Hepatic stellate cell (primary cell): ENCODE measurements at places on chromosomes 3 and 15.
A peak's percentile ranks its signal among the peaks of the same experiment; 100 is the strongest.

GRCh38 chr15:50971542-50971941 lies 63.1 kb downstream of the AP4E1 start:
- no peak for DNase-seq

- DNase-seq = no peak
These were observed 263.8 kb upstream of the UBE2E2 start for GRCh38 chr3:22939349-22939748.

DNA sequence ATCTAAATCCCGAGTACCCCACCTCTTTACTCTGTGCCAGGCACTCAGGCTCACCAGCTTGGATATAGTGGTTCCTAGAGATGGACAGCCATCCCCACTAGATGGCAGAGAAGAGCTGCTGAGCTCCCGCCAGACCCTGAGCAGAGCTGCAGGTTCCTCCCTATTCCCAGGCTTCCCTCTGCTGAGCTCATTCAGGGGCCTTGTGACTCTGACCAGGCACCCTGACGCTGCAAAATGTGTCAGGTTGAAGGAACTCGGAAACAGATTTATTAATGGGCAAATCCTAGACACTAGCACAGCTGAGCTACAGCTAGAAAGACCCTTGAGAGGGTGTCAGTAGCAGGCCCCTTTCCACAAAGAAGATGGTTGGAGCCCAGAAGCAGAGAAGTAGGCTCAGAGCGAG lies 38.2 kb upstream of the RHO start:
- DNase-seq = peak; percentile 94

DNA sequence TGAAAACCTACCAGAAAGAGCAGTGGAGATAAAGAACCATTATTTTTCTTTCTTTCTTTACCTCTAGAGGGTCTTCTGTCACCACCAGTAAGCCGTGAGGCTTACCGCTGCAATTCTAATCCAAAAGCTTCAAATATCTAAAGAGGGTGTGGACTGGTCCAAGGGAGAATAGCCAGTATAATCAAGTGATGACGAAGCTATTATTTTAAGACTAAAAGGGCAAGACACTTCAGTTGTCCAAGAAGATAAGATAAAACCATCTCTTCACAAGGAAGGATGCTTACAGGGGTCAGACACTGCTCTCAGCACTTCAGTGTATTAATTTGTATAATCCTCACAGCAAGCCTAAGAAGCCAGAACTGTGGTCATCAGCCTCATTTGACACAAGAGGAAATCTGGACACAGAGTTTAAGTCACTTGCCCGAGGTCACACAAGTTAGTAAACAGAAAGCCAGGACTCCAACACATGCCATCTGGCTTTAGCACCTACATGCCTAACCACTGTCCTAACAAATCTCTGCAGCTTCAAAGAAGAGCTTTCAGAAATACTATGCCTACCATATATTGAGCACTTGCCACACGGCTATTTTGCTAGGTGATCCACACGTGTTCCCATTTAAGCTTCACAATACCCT lies 14.6 kb downstream of the HDC start:
- no peak for DNase-seq

DNA sequence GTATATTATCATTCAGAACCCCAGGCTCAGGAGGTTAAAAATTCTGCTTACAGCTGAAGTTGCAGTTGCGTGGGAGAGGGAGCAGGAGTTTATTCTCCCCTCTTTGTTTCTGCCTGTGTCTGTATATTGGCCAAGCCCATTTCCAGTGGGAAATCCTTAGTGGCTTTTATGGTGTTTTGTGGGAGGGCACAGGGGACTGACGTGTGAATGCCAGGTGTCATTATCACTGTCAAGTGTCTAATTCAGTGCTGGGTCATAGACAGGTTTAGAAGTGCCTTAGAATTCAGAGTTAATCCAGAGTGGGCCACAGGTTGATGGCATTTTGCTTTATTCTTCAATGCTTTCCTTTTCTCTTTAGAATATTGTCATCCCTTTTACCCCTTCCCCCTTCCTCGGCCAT lies 33.4 kb downstream of the SLCO3A1 start:
- DNase-seq = no peak

DNA sequence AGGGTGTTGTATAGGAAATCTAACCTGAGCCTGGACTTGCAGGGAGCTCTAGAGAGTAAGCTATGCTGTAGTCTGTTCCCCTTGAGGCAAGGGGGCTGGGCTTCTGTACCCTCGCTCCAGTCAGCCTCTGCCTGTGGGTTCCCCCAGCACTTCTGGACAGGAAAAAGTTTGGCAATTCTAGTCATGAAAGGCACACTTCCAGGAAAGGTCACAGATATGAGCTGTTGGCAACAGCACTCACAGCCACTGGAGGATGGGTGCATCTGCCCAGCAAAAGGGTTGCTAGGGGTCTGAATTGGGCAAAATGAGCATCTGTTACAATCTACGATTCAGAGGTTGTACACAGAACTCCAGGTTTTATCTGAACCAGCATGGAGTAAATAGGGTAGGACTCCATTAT lies 281.2 kb downstream of the ERC2 start:
- no peak for DNase-seq

DNA sequence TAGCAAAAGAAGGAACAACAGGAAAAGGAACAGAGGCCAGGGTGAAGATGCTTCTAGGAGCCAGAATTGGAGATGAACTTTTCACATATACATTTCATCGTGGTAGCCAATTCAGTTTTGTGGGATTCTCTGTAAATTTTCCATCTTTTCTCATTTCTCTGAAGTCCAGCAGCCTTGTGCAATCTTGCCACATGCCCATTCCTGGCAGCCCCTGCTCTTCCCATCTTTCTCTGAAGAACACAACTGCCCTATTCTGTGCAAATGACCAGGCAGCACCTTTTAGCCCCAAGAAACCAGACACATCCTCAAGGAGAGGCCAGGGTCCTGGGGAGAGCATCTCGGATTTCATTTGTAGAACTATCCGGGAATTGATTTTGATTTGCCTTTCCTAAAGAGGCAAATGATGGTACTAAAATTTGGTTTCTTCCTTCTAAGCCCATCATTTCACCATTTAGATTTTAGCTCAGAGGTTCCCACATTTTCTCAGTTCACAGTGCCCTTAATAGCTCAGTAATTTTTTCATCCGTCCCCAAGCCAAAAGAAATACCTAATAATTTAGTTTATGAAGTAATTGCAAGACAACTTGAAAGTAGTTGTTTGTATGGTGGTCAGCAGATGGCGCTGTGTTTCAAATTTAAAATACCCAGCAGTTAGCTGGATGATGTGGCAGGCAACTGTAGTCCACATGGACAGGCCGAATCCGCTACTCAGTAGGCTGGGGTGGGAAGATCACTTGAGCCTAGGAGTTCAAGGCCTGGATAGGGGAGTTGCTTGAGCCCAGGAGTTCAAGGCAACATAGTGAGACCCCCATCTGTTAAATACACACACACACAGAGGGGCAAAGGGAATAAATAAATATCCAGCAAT lies 61.3 kb upstream of the ACKR4 start:
- DNase-seq = peak; percentile 53

DNA sequence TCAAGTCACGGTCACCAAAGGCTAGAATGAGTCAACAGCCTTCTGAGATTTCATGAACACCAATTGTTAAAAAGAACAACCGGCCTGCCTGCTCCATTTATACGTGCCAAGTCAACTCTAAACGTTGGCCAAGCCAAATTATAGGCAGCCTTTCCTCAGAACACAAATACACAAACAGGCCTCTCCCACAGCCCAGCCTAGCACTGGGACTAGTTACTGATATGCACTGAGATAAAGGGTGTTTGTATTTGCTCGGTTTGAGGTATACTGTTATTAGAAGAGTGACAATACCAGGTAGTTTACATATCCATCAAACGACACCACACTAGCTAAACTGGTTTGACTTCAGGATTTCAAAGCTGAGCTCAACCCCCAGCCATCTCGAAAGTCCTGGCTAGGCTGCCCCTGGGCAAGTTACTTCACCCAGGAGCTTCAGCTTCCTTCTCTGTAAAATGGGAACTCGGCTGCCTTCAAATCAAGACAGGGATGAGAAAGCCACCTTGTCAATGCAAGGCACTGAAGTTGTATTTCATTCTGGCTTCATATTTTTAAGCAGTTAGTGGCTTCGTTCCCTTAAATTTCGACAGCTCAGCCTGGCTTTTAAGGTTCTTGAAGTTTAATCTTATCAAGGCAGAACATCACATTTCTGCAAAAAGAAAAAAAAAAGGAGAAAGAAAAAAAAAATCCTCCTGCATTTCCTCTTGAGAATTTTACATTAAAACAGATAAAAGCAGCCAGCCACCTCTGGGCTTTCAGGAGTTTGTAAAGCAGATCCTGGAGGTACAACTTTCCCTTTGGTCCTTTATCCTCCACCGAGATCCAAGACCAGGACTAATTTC lies 4.0 kb downstream of the TLE3 start:
- no peak for DNase-seq

GRCh38 chr3:21752749-21753347 lies 1.8 kb upstream of the ZNF385D start:
- DNase-seq = no peak

DNA sequence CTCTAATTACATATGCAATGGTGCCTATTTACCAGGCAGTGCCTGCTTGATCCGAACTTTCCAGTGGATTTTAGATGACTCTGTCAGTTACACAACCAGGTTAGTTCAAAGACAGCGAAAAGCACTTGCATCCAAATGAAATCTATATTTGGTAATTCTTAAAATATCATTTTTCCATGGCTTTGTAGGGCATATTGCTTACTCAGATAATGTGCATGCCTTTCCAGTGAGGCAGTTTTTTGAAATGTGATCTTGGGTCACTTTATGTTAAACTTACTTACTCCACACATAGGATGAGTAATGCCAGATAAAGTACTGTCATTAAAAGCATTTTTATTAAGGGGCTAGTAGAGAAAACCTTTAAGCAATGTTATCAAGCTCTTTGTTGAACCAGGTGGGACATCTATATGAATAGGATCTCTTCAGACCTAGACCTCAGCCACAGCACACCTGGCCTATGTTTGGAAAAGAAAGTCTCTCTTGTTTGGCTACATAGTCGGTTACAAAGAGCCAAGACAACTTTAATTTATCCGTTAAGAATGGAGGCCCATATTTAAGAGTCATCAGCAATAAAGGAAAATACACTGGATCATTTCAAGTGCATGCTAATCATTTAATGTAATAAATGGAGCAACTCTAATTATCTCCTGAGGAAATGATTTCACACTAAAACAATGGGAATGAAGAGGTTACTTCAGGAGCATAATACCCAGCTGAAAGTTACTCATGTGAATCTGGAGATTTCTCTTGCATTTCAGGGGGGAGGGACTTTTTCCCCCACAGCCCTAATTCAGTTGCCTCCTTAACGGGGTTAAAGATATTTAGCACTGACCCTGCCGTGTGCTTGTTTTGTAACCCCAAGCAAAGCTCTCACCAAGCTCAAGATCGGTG lies 56.3 kb upstream of the TMCO5A start:
- DNase-seq = peak; percentile 2

DNA sequence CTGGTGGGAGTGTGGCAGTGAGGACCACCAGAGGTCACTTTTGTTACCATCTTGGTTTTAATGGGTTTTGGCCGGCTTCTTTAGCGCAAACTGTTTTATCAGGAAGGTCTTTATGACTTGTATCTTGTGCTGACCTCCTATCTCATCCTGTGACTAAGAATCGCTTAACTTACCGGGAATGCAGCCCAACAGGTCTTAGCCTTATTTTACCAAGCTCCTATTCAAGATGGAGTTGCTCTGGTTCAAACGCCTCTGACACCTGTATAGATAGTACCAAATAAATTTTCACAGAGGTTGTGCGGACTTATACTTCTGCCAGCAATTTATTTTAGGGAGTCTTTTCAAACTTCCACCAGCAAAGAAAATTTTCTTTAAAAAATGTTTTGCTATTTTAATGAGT lies 13.6 kb upstream of the SLCO3A1 start:
- no peak for DNase-seq

DNA sequence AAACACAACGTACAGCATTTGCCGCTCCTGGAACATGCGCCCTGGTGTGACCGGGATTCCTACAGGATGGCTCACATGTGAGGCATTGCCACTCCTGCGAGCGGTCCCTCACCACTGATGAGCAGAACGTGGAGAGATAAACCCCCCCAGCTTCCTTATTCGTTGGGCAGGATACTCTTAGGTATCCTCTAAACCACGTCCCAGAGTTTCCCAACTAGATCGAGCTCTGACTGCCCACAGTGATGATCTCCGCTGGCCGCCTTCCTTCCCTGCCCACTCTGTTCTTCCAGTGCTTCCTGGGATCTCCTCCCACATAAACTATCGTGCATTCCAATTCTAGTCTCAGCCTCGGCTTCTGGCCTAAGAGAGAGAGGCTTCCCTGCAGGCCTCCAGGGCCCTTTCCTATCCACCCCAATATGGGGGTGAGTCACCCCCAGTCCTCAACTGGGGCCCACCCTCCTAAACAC lies 91.8 kb downstream of the TOP2B start:
- peak; percentile 67 for DNase-seq

GRCh38 chr15:36965570-36966342 lies 134.6 kb downstream of the MEIS2 start:
- DNase-seq = no peak

DNA sequence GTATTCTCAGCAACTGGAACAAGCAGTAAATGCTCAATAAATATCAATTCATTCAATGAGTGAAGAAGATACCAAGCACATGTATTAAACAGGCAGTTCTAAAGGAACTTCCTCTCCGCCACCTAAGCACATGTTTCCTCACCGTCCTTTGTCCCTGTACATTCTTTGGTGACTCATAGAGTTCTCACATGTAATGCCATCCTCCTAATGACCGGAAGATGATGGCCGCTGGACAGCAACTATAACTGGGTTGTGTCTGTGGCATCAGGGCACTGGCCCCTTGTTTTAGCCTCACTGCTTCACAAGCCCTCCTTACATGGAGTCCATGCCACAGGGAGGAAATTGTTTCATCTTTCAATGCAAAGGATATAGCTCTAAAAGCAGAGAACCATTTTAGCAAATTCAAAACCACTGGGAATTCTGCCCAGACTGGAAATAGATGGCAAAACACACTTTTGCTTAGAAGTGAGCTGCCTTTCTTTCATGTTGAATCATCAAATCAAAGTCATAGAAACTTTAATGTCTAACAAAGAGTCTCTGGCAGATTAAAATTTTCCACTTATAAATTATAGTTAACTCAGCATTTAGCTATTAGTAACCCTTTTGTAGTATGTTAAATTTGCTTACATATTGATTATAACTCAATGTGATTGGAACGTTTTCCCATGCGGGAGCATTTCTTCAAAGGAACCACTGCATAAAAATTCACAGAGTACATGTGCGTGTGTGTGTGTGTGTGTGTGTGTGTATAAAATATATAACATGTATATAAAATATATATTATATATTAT lies 74.1 kb downstream of the GAP43 start:
- DNase-seq = no peak

GRCh38 chr3:69338911-69339310 lies 47.0 kb downstream of the FRMD4B start:
- DNase-seq = no peak
